B cell (primary cell): ENCODE measurements at places on chromosomes 2 and 18. TPM values are rescaled to one million over a fixed set of nuclear protein-coding genes. Genes with fewer than 3 reads are reported as not detected.

- no peak for DNase-seq
- no peaks in the 10 kb centered on the region for H3K36me3 ChIP-seq
- H3K27me3 ChIP-seq, result no peaks in the 10 kb centered on the region
- H3K4me1 ChIP-seq, result no peaks in the 10 kb centered on the region
Observed at GRCh38 chr2:239629926-239630617, 229.3 kb upstream of the HDAC4 start.

- H3K27ac ChIP-seq, result no peak overlapping the region
- H3K4me1 ChIP-seq, result no peaks in the 10 kb centered on the region
- no peaks in the 10 kb centered on the region for H3K36me3 ChIP-seq
- no peak for DNase-seq
- no peaks in the 10 kb centered on the region for H3K27me3 ChIP-seq
Observed at GRCh38 chr18:48638896-48639771, 100.3 kb downstream of the CTIF start.

DNA sequence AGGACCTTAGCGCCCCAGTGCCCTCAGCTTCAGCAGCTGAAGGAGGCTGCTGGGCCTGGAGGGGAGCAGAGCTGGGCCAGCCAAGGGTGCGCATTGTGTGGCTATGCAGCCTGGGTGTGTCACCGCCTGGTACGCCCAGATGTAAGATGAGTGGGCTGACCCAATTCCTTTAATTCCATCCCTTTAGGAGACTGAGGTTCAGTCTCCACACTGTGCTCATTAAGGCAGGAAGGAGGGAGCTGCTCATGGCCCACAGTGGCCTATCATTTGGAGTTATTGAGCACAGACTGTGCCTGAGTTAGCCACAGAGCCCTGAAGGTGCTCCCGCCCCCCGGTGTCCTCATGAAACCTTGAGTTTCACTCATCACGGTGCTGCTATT, 194.1 kb upstream of the GLI2 start:
- no peak overlapping the region for H3K4me3 ChIP-seq
- no peak overlapping the region for H3K27ac ChIP-seq
- no peaks in the 10 kb centered on the region for H3K36me3 ChIP-seq
- DNase-seq, result no peak
- no peaks in the 10 kb centered on the region for H3K27me3 ChIP-seq
- no peaks in the 10 kb centered on the region for H3K4me1 ChIP-seq

DNA sequence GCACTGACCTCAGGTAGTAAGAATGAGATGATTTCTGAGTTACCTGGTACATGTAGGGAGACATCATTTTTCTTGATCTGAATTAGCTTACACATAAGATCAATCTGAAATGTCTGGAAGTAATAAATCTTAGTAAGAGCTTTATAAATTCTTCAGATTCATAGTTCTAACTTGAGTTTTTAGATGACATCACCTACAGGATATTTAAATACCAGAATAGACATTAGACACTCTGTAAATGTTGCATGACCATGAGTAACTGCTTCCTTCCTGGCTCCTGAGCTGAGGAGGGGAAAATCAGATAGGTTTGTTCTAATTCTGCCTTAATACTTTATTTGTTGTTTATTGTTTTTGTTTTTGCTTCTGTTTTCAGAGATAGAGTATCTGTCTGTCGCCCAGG, 181.8 kb downstream of the PHLPP1 start:
- H3K4me3 ChIP-seq, result no peak overlapping the region
- no peak for DNase-seq
- H3K27ac ChIP-seq, result no peak overlapping the region
- no peaks in the 10 kb centered on the region for H3K4me1 ChIP-seq

GRCh38 chr2:135212757-135213156, 160.7 kb downstream of the RAB3GAP1 start:
- H3K36me3 ChIP-seq, result no peaks in the 10 kb centered on the region
- no peak for DNase-seq
- H3K27ac ChIP-seq, result no peak overlapping the region
- H3K4me3 ChIP-seq, result no peak overlapping the region

- no peaks in the 10 kb centered on the region for H3K4me1 ChIP-seq
- no peaks in the 10 kb centered on the region for H3K27me3 ChIP-seq
- no peak overlapping the region for H3K27ac ChIP-seq
- no peak for DNase-seq
- no peaks in the 10 kb centered on the region for H3K36me3 ChIP-seq
- no peak overlapping the region for H3K4me3 ChIP-seq
Observed at GRCh38 chr18:69978732-69979715, 31.4 kb upstream of the CD226 start.

GRCh38 chr2:199490049-199490448, 32.3 kb upstream of the SATB2 start:
- H3K36me3 ChIP-seq, result no peaks in the 10 kb centered on the region
- no peak for DNase-seq
- peaks cover 2% of the 10 kb centered on the region for H3K27me3 ChIP-seq
- H3K27ac ChIP-seq, result no peak overlapping the region
- no peaks in the 10 kb centered on the region for H3K4me1 ChIP-seq
- no peak overlapping the region for H3K4me3 ChIP-seq

DNA sequence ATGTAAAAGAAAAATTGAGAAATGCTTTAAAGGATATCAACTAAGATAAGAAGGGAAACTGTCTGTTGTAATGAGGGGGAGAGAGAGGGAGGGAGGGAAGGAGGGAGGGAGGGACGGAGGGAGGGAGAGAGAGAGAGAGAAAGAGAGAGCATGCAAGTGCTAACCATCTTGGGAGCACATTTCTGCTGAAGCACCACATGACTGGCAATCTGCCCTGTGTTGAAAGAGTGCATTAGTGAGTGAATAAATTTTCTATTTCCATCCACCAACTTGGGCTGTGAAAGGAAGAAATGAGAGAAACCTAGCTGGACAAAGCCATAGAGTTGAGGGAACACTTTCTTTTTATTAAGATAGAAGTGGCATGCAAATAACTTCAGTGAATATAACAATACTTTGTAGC, 110.7 kb downstream of the TMX3 start:
- H3K36me3 ChIP-seq, result no peaks in the 10 kb centered on the region
- H3K4me3 ChIP-seq, result no peak overlapping the region
- DNase-seq, result no peak
- H3K4me1 ChIP-seq, result no peaks in the 10 kb centered on the region
- H3K27ac ChIP-seq, result no peak overlapping the region

DNA sequence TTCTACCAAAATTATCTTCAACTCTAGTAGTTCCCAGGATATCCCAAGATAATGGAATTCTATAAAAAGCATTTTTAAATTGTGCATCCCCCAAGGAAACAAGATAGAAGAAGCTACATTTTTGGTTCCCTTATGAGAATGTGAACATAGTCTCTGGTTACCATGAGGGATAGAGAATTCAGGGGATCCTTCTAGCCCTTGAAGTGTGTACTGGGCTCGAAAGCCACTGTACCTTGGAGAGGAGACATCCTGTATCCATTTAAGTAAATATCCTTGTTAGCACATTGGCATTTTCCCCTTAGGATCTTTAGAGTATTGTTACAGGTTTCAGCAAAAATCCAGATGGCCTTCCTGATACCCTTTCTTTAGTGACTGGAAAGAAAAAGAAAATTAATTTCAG, 228.5 kb downstream of the RTP5 start:
- peak overlapping the region; percentile 39 for H3K27ac ChIP-seq
- DNase-seq, result no peak
- no peaks in the 10 kb centered on the region for H3K27me3 ChIP-seq
- H3K36me3 ChIP-seq, result no peaks in the 10 kb centered on the region

GRCh38 chr18:12703096-12703567, 290 bp downstream of the PSMG2 start:
- H3K27me3 ChIP-seq, result no peaks in the 10 kb centered on the region
- peak overlapping the region; percentile 100 for H3K27ac ChIP-seq
- H3K4me3 ChIP-seq, result peak overlapping the region; percentile 84

GRCh38 chr2:232447091-232447620, 8.8 kb upstream of the ALPI start:
- no peaks in the 10 kb centered on the region for H3K4me1 ChIP-seq
- DNase-seq, result no peak
- no peaks in the 10 kb centered on the region for H3K27me3 ChIP-seq
- no peak overlapping the region for H3K27ac ChIP-seq

DNA sequence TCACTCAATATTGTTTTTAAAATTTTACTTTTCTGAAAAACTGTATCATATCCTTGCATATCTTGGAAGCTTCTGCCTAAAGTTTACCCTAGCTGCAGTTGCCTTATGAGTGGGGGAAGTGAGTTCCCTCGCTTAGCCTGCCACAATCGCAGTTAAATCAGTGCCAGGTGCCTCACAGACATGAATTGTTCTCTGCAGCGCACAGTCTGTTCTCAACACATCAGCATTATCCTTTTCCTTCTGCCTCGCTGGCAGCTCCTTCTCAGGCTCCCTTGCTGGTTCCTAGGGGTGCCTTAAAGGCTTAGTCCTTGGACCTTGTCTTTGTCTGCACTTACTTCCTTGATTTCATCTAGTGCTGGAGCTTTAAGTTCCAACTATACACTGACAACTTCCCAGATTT, 132.8 kb downstream of the TTC27 start:
- peaks cover 29% of the 10 kb centered on the region for H3K36me3 ChIP-seq
- peaks cover 6% of the 10 kb centered on the region for H3K4me1 ChIP-seq
- no peak for DNase-seq
- H3K27ac ChIP-seq, result no peak overlapping the region

- H3K4me3 ChIP-seq, result no peak overlapping the region
- H3K4me1 ChIP-seq, result no peaks in the 10 kb centered on the region
- DNase-seq, result no peak
- H3K27ac ChIP-seq, result no peak overlapping the region
- no peaks in the 10 kb centered on the region for H3K27me3 ChIP-seq
Observed at GRCh38 chr2:31660812-31661335, 80.1 kb upstream of the SRD5A2 start.

DNA sequence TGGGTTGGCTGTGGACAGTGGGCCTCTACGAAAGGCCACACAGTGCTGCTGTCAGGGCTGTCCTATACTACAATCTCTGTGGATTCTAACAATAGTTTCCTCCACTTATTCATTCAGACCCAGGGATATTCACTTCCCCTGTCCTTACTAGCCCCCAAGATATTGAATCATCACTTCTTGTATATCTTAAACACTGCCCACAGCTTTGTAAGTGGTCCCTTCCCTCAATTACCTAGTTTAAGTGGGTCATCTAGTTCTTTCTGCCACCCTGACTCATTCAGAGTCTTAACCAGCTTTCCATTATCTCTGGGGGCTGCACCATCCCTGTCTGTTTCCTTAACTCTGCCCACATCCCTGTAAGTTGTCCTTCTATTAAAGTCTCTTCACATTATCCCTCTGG, 69.2 kb downstream of the CD28 start:
- no peaks in the 10 kb centered on the region for H3K36me3 ChIP-seq
- no peak overlapping the region for H3K27ac ChIP-seq
- DNase-seq, result no peak

GRCh38 chr2:64210816-64211215, 66.6 kb upstream of the PELI1 start:
- H3K27me3 ChIP-seq, result no peaks in the 10 kb centered on the region
- no peak overlapping the region for H3K27ac ChIP-seq
- H3K4me1 ChIP-seq, result peaks cover 74% of the 10 kb centered on the region
- H3K36me3 ChIP-seq, result no peaks in the 10 kb centered on the region

Gene NOL4
- total RNA-seq, result not detected in 2 replicates

Gene RTP5
- total RNA-seq, result not detected in 2 replicates

Gene IGFBP5
- not detected in 2 replicates for total RNA-seq

Gene CNTNAP5
- not detected in 2 replicates for total RNA-seq

Gene IL18R1
- total RNA-seq, result 1.1 and 2.4 TPM in 2 replicates

Gene C2orf92
- total RNA-seq, result 18.9 and 23.1 TPM in 2 replicates

Gene SPEG
- total RNA-seq, result 0.10 and 0.74 TPM in 2 replicates

Gene SP3
- 152 and 164 TPM in 2 replicates for total RNA-seq

Gene DLGAP1
- total RNA-seq, result 0.07 and 0.15 TPM in 2 replicates

Gene SERPINB11
- not detected in 2 replicates for total RNA-seq
